ENCODE measurements at places on chromosomes 7 and 10.

- DNase-seq: no peak
Measured at GRCh38 chr7:138023618-138024342, 21.9 kb upstream of the CREB3L2 start.

DNA sequence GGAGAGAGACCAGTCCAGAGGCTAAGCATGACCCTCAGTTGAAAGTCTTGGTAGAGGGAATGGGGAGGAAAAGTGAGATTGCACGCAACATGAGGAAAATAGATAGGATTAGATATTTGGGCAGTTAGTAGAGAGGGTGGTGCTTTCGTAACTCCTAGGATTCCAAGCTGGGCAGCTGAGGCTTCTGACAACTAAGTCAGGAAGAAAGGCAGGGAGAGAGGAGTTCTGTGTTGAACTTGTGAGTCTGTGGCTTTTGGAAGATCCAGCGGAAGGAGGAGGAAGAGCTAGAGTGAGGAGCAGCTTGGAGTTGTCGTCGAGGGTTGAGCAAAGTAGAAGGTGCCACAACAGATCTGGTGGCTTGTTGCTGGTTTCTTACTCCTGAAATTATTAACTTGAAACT, 21.8 kb downstream of the CUL1 start:
- DNase-seq: no peak

DNA sequence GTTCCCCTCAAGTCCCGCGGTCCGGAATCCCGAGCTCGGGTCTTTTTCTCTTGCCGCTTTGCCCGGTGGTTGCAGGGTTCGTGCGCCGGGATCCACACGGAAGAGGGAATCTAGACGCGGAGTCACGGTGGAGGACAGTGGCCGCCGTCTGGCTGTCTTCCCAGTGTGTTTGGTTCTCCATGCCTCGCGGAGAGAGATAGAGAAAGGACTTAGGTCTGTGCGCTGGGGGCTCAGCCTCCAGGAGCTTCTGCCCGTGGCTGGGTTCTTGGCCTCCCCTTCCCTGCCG, 1.6 kb downstream of the FFAR4 start:
- DNase-seq: no peak

DNA sequence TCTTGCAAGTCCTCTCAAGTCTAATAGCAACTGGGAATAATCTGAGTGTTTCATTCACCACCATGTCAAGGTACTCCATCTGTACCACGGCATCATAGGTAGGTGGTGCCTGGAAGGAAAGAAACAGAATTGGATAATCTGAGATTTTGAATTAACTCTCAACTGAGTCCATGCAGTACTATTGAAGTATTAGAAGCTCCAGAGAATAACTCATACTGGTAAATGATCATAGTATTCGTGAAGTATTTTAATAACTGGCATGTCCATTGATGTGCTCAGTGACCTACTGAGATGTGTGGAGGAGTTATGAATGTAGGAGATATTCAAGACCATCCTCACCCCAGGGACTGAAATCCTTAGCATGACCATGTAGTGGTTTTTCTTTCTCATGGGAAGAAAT, 27.1 kb downstream of the CYP3A5 start:
- DNase-seq: no peak

GRCh38 chr7:155201325-155202087, 96.2 kb upstream of the INSIG1 start:
- no peak for DNase-seq

DNA sequence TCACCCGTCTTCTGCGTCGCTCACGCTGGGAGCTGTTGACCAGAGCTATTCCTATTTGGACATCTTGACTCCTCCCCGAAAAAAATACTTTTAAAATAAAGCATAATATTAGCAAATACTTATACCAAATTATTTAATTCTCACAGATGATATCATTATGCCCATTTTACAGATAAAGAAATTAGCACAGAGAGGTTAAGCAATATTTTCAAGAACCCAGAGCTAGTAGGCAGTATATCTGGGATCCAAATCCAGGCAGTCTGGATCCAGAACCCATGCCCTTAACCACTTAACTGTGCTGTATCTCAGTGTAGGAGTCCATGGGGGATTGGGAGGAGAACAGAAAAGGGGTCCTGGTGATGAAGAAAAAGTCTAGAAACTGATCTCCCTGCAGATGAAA, 6.1 kb downstream of the IQUB start:
- DNase-seq: no peak

DNA sequence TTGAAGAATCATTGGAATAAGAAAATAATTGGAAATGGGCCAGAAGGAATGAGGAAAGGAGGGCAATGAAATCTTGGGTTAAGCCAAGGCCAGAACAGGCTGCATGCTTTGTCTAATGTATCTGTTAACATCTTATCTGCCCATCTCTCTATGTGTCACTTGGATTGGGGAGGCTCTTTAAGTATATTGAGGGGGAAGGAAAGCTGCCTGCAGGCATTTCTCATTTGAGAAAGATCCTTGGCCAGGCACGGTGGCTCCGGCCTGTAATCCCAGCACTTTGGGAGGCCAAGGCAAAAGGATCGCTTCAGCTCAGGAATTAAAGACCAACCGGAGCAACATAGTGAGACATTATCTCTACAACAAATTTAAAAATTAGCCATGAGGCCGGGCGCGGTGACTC, 14.3 kb downstream of the PCBD1 start:
- DNase-seq: no peak

DNA sequence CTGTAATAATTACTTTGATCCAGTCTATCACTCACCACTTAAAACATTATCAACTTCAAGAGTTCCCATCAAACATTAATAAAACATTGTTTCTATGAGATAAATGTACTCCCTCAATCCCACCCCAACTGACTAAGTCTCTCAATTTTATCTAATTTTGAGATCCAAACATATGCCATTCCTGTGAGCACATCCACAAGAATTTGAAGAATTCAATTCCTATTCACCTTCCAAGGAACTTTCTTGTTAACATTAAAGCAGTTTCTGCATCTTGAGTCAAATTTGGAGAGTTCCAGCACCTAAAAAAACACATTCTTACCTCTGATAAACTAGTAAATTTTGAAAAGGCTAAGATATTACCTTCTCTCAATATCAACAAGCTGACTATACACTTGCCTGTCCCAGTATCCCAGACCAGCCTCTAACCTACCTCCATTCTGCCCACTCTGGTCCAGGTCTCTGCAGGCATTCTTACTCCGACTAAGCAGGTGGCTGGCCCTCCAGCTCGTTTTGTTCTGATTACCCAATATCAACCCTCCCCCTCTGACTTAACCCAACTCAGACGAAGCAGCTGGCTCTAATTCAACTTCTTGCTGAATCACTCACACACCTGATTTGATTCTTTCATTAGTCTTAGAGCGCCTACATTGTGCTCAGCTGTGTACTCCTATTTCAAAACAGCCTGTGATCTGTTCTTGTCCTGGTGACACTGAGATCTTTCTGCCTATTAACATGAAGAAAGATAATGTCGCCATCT, 275.2 kb downstream of the IPMK start:
- no peak for DNase-seq

DNA sequence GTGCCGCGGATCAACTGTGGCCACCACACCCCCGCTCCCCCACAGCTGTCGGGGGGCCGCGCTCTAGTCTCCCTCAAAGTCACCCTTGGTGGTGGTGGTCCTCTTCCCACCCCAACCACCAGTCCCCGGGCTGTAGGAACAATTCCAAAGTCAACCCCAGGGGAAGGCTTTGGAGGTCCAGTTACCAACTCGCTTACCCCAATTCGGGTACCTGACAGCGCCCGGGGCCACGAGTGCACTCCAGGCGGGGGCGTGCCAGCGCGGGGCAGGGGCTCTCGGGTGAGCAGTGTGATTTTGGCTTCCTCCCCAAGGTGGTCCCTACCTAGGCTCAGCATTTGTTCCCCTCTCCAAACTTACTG, 584 bp upstream of the ZMIZ1 start:
- DNase-seq: no peak

GRCh38 chr10:128102480-128103228, 23.6 kb downstream of the MKI67 start:
- DNase-seq: no peak

DNA sequence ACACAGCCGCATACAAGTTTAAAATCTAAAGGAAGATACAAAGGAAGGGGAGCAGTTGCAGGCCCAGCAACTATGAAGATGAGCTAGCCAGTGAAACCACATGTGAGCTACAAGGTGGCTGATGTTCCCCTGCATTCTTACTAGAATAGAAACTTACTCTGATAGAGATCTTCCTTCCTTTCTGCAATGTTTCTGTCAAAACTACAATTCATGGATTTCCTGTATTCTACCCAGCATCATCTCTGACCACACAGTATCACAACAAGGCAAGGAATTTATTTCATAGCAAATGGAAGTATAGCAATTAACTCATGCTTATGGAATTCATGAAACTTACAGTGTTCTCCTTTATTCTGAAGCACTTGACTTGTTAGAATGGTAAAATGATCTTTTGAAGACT, 68.7 kb upstream of the AASS start:
- no peak for DNase-seq

DNA sequence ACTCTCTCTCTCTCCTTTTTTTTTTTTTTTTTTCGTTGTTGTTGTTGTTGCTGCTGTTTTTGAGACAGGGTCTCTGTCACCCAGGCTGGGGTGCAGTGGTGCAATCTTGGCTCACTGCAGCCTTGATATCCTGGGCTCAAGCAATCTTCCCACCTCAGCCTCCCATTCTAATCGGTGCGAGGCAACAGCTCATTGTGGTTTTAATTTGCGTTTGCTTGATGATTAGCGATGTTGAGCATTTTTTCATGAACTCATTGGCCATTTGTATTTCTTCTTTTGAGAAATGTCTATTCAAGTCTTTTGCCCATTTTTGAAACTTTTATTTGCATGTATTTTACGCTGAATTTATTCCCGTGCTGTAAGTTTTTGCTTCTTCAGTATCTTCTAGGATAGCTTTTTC, 13.3 kb upstream of the ZC3HAV1L start:
- no peak for DNase-seq

DNA sequence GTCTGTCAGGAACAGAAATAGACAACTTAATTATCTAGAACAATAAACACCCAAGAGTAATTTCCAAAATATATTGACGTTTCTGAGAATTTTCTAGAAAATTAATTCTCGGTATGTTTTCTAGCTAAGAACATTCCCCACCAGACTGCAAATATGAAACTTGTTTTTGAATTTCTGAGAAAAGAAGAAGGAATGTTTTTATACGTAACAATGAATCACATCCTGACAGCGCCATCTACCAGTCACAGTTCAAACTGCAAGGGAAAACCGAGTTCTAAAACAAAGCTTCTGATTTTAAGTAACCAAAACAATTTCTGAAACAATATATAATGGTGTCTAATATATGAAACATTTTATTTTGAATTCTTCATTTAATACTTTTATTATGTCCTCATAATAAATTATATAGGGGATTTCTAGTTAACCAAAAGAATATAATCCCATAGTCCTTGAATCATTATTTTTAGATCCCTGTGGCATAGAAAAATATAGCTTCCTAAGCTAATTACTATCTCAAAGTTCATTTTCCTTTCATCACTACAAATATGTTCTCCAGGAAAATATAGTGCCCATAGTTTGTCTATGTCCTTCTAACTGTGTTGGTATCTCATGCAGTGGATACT, 34.5 kb upstream of the MEOX2 start:
- DNase-seq: no peak

- no peak for DNase-seq
Measured at GRCh38 chr10:97575127-97575668, 2.6 kb downstream of the ANKRD2 start.

DNA sequence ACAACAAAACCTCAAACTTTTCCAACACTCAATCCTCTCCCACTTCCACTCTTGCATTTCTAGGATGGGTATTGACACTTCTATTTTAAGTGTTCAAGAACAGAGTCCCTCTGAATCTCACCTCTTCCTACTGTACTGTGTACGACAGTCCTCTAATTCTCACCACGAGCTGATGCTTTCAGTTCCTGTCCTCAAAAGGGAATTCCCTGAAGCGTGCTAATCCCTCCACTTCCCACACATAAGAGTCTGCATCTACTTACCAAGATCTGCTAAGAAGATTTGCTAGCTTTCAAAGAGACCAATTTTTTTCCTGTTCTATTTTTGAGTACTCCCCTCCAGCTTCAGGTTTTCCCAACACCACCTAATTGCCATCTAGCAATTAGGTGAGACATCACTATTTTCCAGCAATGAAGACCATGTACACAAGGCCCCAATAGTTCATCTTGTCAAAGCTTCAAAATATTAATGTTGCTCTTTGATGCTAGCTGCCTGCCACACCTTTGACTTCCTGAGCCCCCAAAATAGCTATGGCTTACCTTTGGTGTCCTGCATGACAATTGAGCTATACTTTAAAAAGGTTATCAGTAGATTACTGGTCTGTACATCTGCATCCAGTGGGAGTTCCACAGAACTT, 54.4 kb downstream of the ARMH3 start:
- DNase-seq: no peak

GRCh38 chr10:118017071-118017740, 29.5 kb downstream of the RAB11FIP2 start:
- no peak for DNase-seq

GRCh38 chr10:63237396-63237795, 104.3 kb downstream of the NRBF2 start:
- DNase-seq: no peak

DNA sequence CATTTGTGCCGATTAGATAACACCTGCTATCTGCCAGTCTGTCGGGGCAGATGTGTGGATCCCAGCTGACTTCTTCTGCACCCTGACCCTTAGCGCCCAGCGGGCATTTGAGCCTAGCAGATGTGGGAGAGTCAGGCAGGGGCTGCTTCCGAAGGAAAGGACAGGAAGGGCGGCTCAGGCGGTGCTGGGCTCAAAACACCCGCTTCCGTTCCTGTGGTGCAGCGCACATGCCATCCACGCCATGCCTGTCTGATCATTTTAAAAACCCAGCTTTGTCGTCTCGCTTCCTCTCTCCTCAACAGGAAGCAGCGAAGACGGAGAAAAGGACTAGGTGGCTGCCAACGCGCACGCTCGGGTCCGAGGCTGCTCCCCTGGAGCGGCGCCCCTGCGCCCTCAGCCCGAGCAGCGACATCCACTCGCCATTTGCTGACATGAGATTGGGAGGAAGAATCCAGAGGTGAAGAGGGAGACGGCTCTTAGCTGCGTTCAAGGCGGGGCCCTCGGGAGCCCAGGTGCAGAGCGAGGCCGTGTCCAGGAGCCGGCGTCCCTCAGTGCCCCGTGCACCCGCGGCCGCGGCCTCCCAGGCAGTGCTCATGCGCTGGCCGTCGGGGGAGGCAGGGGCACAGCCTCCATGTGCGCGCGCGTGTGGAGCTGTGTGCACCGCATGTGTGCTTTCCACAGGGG, 5.9 kb upstream of the BHLHA15 start:
- DNase-seq: no peak

- no peak for DNase-seq
Measured at GRCh38 chr7:140342727-140343514, 55.4 kb downstream of the SLC37A3 start.

DNA sequence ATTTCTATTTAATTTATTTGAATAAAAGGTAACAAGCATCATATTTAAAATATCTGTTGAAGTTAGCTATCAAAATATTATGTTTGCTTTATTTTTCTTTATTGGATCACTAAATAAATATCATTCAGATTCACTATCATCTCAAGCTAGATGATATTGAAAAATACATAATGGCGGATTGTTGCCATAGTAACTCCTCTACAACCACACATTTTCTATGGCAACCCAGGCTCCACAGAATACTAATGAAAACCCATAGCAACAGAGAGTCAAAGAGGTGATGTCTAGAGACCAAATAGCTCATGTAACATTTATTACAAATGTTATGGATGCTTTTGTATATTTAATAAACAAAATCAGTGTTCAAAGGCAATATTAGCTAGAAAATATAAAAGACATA, 148.9 kb upstream of the CDK1 start:
- DNase-seq: no peak
